ENCODE measurements at places on chromosomes 16 and 17. TPM values are rescaled to one million over a fixed set of nuclear protein-coding genes. Genes with fewer than 3 reads are reported as not detected.

Gene CACNA1G
- under 0.01 TPM for total RNA-seq

Gene ARL5C
- total RNA-seq = 0.54 TPM

Gene YPEL2
- total RNA-seq = 11.8 TPM

Gene C16orf54
- 64.9 TPM for total RNA-seq

Gene METTL22
- total RNA-seq = 35.8 TPM

Gene AATK
- 7.0 TPM for total RNA-seq

Gene CD79B
- 67.1 TPM for total RNA-seq

Gene BEAN1
- not detected for total RNA-seq

Gene PMP22
- total RNA-seq = 2.4 TPM

Gene GINS2
- 5.4 TPM for total RNA-seq

Gene TMEM97
- total RNA-seq = 17.8 TPM

Gene OR1F1
- total RNA-seq = not detected

Gene TMEM92
- 0.27 TPM for total RNA-seq

Gene CACNG3
- total RNA-seq = not detected

Gene TMC5
- not detected for total RNA-seq

Gene MXRA7
- total RNA-seq = 3.2 TPM

Gene IFI35
- 47.9 TPM for total RNA-seq

Gene MFAP4
- 3.2 TPM for total RNA-seq

Gene XAF1
- total RNA-seq = 72.7 TPM
